SHP77 (cell line): ENCODE measurements at places on chromosomes 1 and 21.
A peak's percentile ranks its signal among the peaks of the same experiment; 100 is the strongest.

DNA sequence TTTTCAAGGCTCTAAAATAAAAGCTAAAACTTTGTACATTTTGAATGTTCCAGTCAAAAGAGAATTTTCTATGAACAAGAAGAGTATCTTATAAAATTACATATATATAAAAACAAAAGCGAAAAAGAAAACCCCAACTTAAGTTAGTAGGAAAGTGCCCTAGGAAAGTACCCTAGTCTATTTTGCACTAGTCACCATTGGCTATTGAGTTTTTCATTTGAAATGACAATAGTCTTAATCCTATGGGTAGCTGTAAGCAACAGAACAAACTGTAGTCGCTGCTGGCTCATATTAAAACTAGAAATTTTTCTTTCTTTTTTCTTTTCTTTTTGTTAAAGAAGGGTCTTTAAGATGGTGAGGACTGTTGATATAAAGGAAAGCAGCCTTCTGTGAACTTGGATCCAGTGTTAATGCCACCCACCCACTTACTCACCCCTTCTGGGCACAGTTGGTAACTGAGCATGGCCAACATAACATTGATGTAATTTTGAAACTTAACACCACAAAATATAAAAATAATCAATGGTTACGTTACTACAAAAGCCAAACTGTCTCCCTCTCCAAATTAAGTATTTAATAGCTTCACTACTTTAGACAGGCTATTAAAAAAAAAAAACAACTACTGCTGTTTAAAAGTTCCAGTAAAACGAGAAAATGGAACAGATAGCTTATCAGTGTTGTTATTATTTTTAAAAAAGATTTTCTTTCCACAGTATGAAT lies 177.0 kb downstream of the EIF4G3 start:
- DNase-seq = no peak

- DNase-seq = no peak
These were observed 905.7 kb downstream of the PLA2G4A start for GRCh38 chr1:187734427-187734826.

- DNase-seq = no peak
These were observed 237.5 kb downstream of the TTLL7 start for GRCh38 chr1:83761167-83762038.

DNA sequence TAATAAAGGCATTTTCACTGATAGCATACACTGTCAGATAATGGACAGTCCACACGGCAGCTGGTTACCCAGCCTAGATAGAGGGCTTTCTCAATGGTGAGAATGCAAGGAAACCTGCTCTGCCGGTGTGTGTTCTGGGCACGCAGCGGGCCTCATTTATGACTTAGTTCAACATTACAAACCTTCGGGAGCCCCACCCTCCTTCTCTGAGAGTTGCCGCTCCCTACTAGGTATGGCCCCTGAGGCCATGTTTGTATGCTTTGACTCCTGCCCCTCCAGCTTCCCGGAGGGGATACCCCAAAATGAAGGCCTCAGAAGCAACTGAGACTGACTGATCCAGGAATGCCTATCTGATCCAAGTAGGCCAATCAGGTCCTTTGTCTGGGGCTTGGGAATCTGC lies 17.2 kb upstream of the FABP3 start:
- DNase-seq = no peak

GRCh38 chr1:6163191-6163972 lies 16.7 kb downstream of the CHD5 start:
- peak; percentile 46 for DNase-seq

GRCh38 chr1:180261524-180262155 lies 31.6 kb downstream of the LHX4 start:
- no peak for DNase-seq

DNA sequence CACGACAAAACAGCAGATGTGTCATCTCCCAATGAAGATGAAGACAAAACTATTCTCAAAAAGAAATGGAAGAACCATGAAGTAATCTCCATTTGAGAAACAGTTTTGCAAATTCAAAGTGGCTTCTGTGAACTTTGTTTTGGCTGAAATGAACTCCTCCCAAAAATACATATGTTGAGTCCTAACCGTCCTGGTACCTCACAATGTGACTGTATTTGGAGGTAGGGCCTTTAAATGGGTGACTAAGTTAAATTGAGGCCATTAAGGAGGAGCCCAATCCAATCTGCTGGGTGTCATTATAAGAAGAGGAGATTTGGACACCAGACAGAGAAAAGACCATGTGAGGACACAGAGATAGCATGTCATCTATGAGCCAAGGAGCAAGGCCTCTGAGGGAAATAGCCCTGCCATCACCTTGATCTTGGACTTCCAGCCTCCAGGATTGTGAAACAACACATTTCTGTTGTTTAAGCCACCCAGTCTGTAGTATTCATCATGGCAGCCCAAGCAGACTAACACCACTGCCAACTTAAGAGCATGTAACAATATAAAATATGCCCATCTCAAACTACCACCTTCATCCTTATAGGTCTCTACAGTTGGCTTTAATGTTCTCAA lies 38.3 kb upstream of the KCNE1 start:
- DNase-seq = no peak

GRCh38 chr1:169009666-169010065 lies 96.8 kb upstream of the ATP1B1 start:
- DNase-seq = no peak

- DNase-seq = no peak
These were observed 21.0 kb upstream of the CBR3 start for GRCh38 chr21:36113647-36114428.

GRCh38 chr1:160652924-160653619 lies 6.2 kb upstream of the SLAMF1 start:
- no peak for DNase-seq

GRCh38 chr1:25197982-25198662 lies 34.2 kb downstream of the SYF2 start:
- no peak for DNase-seq

- DNase-seq = no peak
These were observed 25.5 kb upstream of the LYST start for GRCh38 chr1:235892202-235892601.

- no peak for DNase-seq
These were observed at the start of gene TNFSF4 for GRCh38 chr1:173206816-173207568. Gene TNFSF4 (minus strand): TSS chr1:173207331. CDS start chr1:173207176, 155 bp downstream.
